Omental fat pad (tissue), 4 donors: ENCODE measurements at places on chromosomes 7 and 10. TPM values are rescaled to one million over a fixed set of nuclear protein-coding genes. Genes with fewer than 3 reads are reported as not detected.

DNA sequence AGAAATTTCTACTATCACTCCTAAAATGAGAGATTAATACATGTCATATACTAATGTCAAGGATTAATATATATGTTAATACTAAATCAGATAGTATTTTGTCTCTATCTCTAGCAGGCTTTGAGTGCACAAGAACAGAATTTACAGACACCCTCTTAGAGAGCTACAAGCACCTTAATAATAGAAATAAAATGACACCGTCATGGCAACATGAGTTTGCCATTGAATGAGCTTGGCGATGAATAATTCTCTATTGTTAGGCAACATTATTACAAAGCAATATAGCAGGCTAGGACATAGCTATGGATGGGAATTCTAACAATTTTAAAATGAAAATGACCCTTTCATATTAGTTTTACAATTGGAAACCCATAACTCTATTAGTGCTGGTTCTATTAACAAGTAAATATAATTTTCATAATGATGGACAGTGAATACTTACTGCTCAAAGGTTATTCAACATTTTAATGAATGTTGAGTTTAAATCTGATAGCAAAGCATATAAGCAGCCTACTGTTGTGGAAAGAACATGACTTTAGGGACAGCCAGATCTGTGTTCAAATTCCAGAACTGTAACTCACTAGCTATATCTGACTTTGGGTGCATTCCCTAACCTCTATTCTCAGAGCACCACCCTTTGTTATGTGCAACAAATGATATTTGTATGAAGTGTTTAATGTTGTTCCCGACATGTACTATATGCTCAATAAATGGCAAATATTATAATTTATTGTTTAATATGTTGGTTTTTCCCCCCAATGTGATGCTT is 184.5 kb upstream of the DKK1 start:
- no peak for DNase-seq

DNA sequence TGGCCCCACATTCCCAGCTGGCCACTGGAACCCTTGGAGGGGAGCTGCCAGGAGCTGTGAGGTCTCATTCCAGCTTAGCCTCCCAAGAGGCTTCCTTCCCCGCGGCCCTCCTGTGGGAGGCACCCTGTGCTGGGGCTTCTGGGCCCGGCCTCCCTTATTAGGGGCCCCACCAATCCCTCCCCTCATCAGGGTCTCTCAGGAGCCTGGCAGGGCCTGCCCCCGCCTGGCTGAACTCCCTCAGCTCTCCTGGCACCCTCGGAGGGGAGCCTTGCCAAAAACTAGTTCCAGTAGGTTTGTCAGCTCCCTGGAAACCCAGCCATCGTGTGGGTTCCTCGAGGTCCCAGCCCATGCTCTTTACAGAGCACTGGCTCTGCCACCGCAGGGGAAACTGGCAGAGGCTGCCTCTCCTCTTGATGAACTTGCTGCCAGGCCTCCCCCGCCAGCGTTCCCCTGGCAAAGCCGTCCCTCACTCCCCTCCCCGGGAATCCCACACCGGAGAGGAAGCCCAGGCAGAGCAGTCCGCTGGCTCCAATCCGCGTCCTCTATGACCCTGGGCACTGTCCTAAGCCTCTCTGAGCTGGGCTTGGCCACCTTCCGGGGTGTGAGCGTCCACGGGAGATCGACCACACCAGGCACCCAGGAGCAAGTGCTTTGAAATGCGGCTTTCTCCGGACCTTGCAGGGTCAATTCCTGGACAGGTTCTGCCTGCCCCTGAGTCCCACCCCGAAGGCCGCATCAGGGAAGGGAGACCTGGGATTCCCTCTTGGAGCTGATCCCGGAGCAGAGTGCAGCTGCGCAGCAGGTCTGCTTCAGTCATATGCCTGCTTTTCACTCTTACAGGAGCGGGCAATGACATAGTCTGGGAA is 139.8 kb downstream of the ARHGAP22 start:
- no peak for DNase-seq

DNA sequence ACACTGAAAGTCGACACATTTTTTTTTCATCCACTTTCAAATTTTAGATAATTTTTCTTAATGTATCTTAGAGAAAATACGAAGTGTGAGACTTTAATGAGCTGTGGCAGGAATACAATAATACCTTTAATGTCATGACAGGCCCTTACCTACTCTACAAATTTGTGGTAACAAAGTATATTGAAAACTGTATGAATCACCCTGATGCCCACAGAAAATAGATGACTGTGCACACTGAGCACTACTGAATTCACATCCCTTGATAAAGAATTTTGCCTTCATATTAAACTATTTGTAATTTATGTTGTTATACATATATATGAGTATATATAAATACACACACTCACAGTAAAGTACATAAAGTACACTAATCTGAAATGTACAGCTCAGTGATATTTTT is 51.7 kb downstream of the AKR1D1 start:
- DNase-seq, result no peak

The LAMB4 gene
- not detected for total RNA-seq

The GPRIN2 gene
- 0.46 TPM for total RNA-seq
